ENCODE measurements at places on chromosomes 13 and 19.
A peak's percentile ranks its signal among the peaks of the same experiment; 100 is the strongest.

DNA sequence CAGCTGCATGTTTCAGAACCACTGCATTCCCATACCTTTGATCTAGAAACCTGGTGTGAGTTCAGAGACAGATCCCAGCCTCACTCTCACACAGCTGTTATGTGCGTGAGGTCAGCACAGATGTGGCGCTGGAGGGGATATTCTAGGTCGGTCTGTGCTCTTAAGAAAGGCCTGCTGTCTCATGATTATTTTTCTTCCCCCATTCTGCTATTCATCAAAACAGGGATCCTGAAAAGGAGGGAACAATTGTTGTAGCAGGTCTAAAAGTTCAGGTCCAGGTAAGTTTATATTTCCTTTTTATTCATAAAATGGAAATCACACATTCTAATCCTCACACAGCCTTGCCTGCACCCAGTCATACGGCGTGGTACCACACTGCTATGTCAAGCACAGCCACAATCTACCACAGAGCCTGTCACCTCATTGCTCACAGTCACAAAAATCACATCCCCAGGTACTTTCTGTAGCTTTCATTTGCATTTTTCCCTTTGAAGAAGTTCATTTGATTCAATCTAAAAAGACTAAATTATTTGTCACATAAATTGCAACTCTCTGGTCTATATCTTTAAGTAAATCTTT, 867 bp downstream of the ZNF546 start:
- no peak for DNase-seq

- no peak for DNase-seq
Observed at GRCh38 chr19:40279120-40279551, 6.0 kb downstream of the AKT2 start.

DNA sequence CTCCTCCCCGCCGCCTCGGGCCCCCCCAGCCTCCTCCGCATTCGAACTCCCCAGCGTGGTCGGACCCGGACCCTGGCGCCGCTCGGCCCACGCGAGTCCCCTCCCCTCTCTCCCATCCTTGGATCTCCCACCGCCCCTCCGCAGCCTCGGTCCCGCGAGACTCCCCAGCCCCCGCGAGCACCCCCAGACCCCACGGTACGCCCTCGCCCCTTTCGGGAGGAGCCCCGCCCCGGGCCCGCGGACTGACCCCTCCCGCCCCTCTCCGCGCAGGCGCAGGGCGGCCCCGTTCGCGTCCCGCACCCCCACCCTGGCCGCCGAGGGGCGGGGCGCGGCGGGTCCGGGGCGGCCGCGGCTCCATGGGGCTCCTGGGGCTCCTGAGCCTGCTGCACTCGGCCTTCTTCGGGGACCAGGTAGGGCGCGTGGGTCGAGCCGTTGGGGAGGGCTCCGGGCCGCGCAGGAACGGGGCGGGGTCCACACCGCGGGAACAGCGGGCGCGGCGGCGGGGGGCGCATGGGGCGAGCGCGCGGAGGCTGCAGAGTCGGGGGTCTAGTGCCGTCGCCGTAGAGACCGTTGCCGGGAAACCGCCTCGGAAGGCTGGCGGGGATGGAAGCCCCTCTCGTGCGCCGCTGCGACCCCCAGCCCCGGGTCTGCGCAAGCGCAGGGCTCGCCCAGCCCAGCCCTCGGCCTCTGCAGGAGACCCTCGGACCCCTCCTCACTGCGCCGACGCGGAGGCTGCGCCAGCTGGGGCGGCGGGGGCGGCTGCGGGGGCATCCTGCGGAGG, 3.8 kb upstream of the APC2 start:
- no peak for DNase-seq

- no peak for DNase-seq
Observed at GRCh38 chr19:41384351-41384750, 8.0 kb downstream of the TMEM91 start.

- DNase-seq, result no peak
Observed at GRCh38 chr19:33472691-33473652, 48.6 kb downstream of the PEPD start.

DNA sequence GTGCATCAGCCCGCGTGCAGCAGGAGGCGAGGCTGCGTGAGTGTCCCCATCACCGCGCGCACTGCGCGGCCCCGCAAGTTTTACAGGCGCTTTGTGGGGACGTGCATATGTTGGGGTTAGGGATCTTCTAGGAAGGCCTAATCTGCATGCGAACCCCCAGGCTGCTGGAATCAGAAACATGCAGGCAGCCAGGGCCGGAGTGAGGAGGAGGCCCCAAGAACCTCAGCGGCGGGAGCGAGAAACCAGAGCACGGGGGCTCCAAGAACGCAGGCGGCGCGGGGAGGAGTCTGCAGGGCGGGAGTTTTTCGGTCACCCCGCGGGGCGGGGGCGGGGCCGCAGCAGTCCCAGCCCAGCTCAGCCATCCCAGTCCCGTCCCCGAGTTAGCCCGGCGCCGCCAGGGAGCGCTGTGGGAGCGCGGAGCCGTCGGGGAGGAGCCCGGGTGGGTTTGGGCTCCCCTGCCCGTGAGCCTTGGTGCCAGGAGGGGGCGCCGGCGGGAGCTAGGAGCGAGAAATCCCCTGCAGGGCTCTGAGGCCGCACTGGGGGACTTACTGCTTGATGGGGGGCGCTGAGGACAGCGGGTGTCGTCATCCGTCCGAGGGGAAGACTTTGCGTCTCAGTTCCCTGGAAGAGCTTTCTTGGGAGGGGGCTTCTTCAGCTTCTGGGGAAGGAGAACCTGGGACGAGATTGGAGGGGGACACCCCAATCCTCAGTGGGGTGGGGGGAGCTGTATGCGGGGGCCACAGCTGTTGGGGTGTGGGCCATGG, 933 bp upstream of the NRTN start:
- peak; percentile 95 for DNase-seq

DNA sequence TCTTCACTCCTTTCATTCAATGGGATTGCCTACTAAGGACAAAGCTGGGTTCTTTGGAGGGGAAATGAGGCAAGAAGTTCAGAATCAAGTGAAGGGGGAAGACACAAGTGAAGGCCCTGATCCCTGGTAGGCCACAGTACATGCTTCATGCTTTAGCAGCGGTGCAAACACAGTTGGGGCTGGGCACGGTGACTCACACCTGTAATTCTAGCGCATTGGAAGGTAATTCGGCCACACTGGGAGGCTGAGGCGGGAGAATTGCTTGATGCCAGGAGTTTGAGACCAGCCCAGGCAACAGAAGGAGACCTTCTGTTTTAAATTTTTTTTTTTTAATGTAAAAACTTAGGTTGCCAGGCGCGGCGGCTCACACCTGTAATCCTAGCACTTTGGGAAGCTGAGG, 23.4 kb upstream of the GATAD2A start:
- DNase-seq, result no peak

DNA sequence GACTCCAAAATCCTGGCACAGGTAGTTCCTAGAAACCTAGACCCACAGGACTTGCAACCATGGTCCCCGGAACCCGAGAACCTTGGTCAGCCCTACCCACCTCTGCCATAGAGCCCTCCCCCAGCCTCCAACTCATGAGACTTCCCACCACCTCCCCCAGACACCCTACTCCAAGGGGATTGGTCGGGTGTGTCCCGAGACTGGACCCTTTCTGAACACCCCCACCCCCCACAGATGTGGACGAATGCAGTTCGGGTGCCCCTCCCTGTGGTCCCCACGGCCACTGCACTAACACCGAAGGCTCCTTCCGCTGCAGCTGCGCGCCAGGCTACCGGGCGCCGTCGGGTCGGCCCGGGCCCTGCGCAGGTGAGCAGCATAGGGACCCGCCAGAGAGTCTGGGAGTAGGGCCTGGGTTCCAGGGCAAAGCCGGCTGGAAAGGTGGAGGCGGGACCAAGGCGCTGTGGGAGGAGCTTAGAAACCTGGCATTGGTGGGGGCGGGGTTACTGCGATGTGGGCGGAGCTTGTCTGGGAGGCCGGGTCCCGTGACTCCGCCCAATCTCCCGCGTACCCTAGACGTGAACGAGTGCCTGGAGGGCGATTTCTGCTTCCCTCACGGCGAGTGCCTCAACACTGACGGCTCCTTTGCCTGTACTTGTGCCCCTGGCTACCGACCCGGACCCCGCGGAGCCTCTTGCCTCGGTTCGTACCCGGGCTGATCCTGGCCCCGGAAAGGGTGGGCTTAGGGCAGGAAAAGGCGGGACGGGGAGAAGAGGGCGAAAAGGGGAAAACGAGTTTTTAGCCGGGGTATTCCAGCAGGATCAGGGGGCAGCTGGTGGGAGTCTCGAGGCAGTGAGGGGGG, 11.9 kb downstream of the LTBP4 start:
- DNase-seq, result peak; percentile 33

- no peak for DNase-seq
Observed at GRCh38 chr13:109968876-109969577, 182.6 kb upstream of the IRS2 start.

DNA sequence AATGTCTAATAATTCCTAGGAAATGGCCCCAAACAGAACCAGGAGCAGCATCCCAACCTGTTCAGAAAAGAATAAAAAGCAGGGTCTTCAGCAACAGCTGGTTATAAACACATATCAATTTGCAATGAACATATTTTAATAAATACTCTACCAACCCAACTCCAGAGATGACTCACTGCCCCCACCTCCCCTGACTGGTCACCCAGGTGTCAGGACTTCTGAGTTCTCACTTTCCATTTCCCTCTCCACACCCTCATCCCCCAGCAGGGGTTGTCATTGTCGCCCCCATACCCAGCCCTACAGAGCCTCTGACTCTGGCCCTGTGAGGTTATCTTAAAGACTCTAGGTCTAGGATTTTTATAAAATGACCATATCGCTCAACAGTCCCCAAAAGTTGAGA, 6.9 kb downstream of the SERPINE3 start:
- no peak for DNase-seq

All from inflammatory macrophage treated with lipopolysaccharide for 1 hour (primary cell).